ENCODE measurements at places on chromosomes 2 and 18.
A peak's percentile ranks its signal among the peaks of the same experiment; 100 is the strongest.

GRCh38 chr18:79356435-79356834, 39.3 kb upstream of the NFATC1 start:
- DNase-seq, result no peak

DNA sequence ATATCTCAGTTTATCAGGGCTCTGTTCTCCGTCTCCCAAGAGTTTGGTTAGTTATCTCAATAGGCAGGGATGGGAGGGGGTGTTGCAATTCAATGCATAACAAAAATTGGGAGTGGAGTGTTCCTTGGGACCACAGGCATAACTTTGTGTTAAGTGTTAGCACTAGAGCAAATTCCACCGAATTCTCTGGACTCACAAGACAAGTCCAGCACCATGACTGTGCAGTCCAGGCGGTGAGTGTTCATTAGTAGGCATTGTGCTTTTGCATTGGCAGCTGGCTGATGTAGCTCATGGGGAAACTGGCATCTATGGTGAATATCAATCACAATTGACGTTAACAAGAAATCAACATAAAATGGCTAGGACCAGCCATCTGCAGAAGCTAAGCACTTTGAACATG, 79.0 kb upstream of the CABLES1 start:
- no peak for DNase-seq

- DNase-seq, result no peak
Measured at GRCh38 chr2:11196246-11196645, 41.0 kb downstream of the SLC66A3 start.

DNA sequence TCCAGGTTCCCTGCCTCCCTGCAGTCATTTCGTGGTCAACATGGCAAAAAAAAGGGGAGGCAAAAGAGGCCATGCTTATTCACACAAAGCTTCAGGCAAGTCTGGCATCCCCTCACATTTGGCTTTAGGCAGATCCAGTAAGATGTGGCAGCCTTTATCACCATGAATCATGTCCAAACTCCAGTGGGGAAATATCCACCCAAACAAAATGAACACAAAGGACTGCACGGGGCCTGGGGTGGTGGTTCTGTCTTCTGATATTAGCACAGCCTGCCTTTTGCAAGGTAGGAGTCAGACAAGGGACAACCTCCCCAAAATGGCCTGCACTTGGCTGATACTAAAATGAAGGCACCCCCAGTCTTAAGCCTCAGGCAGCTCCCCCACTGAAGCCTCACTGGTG, 129.9 kb downstream of the ZBTB7C start:
- no peak for DNase-seq

DNA sequence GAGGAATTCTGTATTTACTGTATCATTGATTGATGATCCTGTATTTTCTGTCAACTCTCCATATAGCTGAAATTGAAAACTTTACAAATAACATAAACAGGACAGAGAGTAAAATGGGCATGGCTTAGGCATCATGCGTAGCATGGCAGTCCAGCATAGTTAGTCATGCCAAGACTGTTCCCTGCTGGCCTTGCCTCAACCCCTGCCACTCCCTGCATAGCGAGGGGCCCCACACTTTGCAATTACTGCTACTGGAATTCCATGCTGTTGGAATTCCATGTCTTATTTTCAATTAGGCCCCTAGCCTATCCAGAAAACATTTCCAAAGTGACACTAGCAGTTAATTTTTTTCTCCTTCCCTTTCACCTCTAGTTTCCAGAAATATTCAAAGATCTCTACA, 15.1 kb upstream of the SOX11 start:
- DNase-seq, result no peak

DNA sequence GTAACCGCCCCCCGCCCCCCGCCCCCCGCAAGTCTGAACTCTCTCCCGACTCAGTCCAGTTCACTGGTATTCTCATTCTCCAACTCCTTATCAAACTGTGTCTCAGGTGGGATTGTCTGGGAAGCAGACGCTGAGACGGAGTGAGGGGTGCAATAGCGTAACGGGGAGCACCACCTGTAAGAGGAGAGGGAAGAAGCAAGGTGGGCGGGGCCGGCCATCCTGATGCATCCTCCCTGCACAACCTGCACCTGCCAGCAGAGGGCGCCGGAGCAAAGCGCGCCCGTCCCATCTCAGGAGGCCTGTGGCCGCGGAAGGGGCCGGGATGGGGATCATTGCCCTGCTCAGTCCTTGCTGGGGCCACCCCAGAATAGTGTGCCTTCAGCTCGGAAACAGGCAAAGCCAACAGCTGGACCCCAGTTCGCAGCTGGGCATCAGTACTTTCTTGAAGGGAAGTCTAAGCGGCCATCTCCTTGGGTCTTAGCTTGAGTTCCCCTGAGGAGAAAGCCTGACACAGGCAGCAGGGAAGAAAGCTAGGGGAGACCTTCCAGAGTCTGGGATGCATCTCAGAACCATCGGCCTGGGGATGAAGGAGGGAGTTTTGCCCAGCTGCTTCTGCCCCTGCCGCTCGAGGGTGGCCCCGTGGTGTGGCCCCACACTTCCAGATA, 208.0 kb downstream of the TFCP2L1 start:
- DNase-seq, result peak; percentile 17

DNA sequence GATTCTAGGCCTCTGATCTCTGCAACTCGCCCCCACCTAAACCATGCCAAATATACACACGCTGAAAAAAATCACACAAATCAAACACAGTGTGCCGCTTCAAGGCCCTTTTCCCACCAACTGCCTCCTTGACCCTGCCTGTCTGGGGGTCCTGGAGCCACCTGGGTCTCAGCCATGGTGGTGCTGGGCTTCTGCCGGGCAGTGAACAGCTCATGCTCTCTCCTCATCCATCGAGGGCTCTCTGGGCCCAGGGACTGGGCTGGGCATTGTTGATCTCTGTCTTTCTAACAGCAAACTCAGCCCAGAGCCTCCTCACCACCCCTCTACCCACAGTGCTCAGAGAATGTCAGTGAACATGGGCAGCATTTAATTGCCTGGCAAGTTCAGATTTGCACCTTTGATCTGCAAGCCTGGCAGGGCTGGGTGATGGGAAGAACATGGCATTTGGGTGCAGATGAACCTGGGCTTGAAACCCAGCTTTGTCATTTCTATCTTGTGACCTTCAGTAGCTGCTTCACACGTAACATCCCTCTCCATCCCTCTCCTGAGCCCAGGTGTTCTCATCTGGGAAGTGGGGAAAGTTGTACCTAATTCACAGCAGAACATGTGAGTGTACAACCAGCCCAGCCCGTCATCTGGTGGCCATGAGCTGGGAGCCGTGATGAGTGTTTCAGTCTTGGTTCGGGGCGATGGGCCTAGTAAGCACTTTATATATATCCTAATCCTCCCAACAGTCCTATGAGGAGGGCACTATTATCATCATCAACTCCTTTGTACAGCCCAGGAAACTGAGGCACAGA, 46.1 kb downstream of the SDC1 start:
- DNase-seq, result no peak

DNA sequence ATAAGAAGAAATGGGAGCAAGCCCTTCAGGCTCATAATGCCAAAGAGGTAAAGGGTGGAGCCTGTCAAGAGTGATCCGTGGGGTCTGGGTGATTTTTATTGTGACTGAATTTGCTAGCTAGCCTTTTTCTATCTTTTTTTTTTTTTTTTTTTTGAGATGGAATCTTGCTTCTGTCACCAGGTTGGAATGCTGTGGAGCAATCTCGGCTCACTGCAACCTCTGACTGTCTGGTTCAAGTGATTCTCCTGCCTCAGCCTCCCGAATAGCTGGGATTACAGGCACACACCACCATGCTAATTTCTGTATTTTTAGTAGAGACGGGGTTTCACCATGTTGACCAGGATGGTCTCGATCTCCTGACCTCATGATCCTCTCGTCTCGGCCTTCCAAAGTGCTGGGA, 29.1 kb downstream of the DRC1 start:
- DNase-seq, result no peak

- no peak for DNase-seq
Measured at GRCh38 chr2:136703214-136703613, 62.1 kb upstream of the THSD7B start.

- DNase-seq, result no peak
Measured at GRCh38 chr2:85668009-85668856, at the start of gene SFTPB. TSS of gene SFTPB (minus strand) at chr2:85668199. CDS start at chr2:85668183, 16 bp downstream.

DNA sequence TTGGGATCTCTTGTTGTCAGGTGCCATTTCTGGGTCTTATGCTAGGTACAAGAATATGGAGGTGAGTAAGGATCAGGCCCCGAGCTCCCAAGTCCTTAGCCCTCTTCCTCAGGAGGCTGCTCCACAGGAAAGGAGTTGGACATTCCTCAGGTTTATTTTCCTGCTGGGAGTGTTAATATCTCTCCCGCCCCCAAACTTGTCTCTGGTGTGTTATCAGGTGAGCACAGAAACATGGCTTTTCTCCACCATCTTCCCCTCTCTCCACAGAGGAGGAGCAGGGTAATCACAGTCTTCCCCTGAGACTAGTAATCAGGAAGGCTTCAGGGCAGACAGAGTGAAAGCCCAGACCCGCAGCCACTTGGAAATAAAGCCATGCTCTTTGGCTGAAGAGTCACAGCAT, 73.3 kb upstream of the CAPN13 start:
- no peak for DNase-seq

GRCh38 chr18:50793641-50794565, 25.9 kb downstream of the MRO start:
- DNase-seq, result no peak

- DNase-seq, result peak; percentile 80
Measured at GRCh38 chr2:27681841-27682240, 18.2 kb downstream of the SLC4A1AP start.

- DNase-seq, result no peak
Measured at GRCh38 chr2:239303711-239304532, 96.9 kb downstream of the HDAC4 start.

DNA sequence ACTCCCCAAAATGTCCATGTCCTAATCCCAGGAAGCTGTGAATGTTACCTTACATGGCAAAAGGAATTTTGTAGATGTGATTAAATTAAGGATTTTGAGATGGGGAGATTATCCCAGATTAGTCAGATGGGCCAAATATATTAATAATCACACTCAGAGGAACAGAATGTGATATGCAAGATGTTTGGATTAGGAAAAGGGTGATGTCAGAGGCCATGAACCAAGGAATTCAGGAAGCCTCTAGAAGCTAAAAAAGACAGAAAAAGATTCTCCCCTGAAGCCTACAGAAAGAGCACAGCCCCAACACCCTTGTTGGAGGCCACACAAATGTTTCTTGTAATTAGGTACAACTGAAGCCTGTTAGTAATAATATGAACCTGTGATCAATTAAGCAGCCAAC, 13.1 kb downstream of the TMEM131 start:
- DNase-seq, result no peak

DNA sequence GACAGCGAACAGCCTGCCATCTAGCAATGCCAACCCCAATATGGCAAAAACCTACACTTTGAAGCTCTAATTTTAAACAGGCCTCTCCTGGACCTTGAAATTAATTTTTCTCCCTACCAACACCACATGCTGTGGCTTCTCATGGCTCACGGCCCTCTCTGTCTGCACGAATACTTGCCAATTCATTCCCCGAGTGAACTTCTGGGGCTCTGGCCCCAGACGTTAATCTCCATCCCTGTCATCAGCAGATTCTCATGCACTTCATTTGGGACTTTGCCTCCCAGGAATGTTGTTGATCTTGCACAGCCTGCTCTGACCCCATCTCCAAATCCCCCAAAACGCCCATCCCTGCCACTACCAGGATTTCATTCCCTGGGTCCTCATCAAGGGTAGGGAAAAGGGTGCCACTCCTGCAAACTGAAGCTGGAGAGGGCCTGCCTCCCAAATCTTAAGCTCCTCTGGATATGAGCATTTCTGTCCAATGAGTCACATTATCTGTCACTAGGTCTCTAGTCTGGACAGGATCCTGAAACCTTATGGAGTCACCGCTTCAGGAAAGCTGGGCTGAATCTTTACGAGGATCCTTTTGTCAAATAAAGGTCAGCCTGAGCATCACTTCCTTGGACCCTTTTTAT, 10.4 kb downstream of the FIGLA start:
- DNase-seq, result no peak

GRCh38 chr2:18651842-18652774, 62.7 kb upstream of the NT5C1B start:
- no peak for DNase-seq

GRCh38 chr2:143481237-143481623, 352.0 kb downstream of the ARHGAP15 start:
- DNase-seq, result no peak

DNA sequence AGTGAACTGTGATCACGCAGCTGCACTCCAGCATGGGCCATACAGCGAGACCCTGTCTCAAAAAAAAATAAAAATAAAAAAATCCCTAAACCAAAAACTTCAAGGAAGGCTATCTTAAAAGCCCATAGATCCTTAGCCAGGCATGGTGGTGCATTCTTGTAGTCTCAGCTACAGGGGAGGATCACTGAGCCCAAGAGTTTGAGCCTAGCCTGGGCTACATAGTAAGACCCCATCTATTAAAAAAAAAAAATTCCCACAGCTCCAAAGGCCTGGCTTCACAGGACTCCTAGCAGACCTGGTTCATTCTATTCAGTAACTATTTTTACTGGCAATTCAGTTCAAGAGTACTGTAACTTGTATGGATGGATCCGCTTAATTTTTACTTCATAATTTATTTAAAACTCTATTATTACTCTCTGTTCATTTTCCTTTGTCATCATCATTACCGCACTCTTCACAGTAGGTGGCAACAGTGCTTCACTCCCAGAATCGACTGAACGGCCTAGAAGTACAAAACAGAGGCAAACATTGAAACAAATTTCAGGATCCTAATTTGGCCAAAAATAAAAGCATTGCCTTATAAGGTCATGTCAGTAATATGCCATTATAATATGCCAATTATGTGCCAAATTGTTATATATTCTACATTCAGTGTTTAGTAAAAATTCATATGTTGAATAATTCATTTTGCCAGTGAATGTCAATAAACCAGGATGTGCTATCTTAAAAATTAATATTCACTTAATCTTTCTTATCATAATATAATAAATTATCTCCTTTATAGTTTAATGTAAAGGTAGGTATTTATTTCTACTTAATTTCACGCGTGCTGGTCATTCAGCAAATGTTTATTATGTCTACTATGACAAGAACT, 14.3 kb upstream of the STAM2 start:
- peak; percentile 57 for DNase-seq

GRCh38 chr2:239621611-239622010, 220.8 kb upstream of the HDAC4 start:
- DNase-seq, result no peak

DNA sequence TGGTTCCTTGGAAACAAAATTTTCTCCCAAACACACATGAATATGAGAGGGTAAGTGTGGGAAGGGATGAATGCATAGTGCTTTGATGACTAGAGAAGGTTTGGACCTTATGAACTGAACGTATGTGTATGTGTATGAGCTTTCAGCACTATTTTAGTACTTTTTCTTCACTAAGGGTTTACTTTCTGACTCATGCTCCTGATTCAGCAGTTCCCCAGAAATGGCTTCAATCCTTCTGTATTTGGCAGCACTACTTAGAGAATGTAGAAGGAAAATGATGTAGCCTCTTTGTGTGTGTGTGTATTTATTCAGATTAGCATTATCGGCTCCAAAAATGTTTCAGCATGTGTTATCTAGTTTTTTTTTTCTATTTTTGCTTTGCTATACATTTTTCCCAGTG, 22.2 kb downstream of the KCNJ3 start:
- no peak for DNase-seq

DNA sequence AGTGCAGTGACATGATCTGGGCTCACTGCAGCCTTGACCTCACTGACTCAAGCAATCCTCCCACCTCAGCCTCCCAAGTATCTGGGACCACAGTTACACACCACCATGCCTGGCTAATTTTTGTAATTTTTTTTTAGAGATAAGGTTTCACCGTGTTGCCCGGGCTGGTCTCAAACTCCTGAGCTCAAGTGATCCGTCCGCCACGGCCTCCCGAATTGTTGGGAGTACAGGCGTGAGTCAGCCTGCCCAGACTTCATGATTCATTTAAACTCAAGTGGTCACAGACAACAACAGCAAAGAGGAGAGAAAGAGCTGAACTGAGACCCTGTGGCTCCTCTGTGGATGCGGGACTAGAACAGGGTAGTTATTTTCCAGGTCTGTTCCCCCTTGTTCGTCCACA, 83.0 kb downstream of the TSHZ1 start:
- peak; percentile 66 for DNase-seq
